ENCODE measurements at places on chromosomes 3 and 15.

DNA sequence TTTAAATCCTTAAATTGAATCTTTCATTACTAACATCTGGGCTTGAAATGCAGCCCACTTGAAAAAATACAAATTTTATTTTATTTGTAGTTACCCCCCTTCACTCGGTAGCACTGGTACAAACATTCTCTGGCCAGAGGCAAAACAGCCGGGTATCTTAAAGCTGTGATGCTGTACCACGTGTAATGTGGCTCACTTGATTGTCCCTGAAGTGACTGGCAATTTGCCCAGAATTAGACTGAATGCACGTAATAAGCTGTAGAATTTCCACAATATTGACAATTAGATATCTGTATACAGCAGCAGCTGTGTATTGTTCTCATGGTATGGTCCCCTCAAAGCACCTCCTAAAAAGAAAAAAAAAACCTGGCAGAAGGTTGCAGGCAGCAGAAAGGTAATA, 192.8 kb upstream of the TBC1D5 start:
- no peak for DNase-seq

- no peak for DNase-seq
These were observed 247.8 kb upstream of the MCTP2 start for GRCh38 chr15:93983526-93983925.

- DNase-seq = no peak
These were observed 125.0 kb downstream of the ZNF280D start for GRCh38 chr15:56608140-56608778.

GRCh38 chr3:68728343-68728742, 204.0 kb downstream of the TAFA4 start:
- no peak for DNase-seq

DNA sequence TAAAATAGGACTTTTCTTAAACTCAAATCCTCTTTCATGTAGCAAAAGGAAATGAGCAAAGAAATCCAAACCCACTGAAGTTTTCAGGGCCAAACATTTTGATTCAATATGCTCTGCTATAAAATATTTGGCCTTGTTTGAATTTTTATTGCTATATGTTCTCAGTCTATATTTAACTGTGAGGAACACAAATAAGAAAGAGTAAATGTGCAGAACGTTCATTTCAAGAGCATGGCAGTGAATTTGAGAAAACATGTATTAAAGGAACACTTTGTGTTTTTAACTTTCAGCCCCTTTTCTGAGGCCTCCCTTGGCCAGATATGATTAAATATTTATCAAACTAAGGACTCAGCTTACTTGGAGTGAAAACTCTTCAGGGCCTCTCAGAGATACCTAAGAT, 124.7 kb upstream of the CCNL1 start:
- DNase-seq = no peak

DNA sequence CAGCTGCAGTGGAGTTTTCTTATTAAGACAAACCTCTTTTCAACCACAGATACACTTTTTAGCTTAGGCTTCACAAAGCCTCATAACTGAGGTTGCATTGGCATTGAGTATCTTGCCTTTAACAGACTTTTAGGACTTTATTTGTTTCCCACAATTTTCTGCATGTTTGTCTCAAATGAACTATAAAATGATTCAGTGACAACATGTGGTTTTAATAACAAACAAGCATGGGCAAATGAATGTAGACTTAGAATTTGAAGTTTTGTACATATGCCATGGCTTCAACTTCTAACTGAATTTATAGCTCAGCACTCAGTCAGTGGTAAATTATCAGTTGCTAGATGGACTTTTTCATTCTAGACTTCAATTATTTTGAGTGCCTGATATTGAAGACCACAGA, 101.6 kb downstream of the SLC25A26 start:
- DNase-seq = no peak

- DNase-seq = peak; percentile 90
These were observed 10.0 kb downstream of the RPLP1 start for GRCh38 chr15:69462493-69463181.

GRCh38 chr15:85000937-85001336, 19.3 kb downstream of the PDE8A start:
- no peak for DNase-seq

DNA sequence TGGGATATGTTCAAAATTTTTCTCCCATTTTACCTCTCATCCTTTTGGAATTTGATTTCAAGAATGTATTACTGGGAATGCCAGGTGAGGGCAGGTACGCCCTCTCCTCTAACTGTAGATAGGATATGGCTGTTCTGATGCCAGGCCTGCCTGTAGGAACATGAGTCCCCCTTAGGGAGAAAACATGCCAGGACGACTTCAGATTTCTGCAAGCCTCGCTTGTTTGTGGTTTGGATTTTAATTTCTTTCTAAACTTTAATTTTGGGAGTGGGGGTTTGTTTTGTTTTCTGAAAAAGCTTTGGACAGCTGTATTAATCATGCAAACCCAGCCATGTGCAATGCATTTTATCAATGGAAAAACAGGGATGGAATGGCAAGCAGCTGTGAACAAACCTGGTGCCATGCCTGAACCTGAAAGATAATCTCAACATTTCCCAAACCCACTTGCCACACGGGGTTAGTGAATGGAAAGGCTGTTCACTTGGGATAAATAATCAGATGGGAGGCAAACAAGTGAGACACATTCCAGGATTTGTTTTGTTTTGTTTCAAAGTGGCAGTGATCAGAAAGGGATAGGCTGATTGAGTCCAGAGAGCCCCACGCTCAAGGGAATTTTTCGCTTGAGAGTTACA, 207.6 kb downstream of the GAP43 start:
- no peak for DNase-seq

GRCh38 chr15:51621936-51622603, 501 bp downstream of the DMXL2 start:
- DNase-seq = no peak

- no peak for DNase-seq
These were observed 49.1 kb upstream of the RAB6B start for GRCh38 chr3:133944641-133945380.

DNA sequence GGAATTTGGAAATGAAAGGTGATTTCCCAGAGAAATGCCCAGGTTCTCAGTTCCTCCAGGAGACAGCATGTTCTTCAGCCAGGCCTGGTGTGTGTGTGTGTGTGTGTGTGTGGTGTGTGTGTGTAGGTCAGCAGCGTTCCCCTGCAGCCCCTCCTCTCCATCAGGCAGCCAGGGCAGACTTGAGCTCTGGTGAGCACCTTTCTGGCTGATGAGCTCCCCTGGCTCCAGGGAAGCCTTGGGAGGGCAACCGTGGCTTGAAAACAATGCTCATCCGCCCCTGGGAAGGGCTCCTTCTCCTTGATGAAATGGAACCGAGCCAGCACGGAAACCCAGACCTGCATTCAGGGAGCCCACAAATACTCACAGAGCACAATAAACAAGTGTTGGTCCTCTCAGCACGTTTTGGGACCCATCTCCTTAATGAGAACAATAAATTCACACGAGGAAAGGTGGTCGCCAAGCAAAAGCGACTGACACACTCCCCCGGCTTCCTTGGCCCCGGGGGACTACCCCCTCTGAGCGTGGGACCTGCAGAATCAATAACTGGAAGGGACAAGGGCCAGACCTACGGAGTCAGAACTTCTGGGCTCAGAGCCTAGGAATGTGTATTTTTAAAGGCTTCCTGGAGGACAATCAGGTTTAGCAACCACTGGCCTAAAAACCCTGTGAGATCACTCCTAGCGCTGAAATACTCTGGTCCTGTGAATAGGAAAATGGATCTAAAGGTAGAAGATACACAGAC, 38.6 kb upstream of the HES1 start:
- DNase-seq = no peak

DNA sequence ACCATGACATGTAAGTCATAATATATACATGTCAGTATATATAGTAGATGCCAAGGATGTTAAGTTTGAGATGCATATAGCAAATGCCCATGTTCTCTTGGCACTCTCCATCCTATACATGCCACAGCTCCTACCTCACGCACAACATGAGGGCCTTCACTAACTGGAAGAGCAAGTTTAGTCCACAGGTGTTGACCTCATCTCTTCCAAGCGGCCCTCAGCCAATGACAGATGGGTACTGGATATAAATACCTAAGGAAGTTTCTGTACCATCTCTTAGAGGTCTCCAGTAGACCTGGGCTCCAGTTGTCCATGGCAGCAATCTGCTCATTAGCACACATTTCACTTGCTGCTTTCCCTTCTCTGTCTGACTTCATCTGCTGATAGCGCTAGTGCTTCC, 43.3 kb upstream of the CMC1 start:
- no peak for DNase-seq

- no peak for DNase-seq
These were observed 62.3 kb downstream of the EPHB1 start for GRCh38 chr3:134857356-134857755.

GRCh38 chr3:129705274-129705673, 98.8 kb upstream of the PLXND1 start:
- no peak for DNase-seq

GRCh38 chr3:120557115-120557514, 39.0 kb upstream of the NDUFB4 start:
- DNase-seq = no peak

DNA sequence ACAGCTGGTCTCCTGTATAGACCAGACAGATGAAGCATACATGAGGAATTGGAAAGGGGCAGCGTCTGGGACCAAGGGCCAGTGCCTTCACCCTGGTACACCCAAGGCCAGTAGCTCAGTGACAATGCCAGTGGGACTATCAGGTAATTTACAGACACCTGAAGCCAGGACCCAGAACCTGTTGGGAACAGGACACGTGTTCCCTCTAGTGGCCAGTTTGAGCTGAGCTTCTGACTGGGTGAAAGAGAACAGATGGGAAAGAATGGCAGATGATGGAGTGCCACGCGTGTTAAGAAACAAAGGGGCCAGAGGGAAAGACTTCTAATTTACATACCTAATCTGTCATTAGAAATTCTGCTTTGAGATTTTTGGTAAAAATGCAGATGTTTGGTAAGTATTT, 5.1 kb upstream of the SLC25A38 start:
- no peak for DNase-seq

DNA sequence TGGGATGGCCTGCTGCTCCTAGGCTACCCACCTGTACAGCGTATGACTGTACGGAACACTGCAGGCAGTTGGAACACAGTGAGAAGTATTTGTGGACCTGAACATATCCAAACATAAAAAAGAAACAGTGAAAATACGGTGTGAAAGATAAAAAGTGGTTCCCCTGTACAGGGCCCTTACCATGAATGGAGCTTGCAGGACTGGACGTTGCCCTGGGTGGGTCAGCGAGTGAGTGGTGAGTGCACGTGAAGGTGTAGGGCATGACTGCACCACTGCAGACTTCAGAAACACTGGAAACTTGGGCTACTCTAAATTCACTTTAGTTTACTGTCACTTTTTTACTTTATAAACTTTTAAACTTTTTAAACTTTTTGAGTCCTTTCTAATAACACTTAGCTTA, 71.2 kb upstream of the SLC6A6 start:
- DNase-seq = no peak

DNA sequence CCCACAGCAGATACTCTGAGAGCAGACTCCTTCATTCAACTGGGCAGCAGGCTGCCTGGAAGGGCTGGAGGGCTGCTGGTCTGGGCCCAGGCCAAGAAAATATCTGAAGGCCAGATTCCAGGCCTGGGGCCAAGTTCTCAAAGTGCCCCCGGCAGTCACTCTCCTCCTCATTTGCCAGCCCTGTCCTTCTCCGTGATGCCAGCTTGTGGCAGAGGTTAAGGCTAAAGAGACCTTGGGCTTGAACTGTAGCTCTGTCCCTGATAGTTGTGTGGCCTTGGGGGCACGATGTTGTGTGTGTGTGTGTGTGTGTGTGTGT, 39.0 kb downstream of the FAM3D start:
- DNase-seq = no peak

DNA sequence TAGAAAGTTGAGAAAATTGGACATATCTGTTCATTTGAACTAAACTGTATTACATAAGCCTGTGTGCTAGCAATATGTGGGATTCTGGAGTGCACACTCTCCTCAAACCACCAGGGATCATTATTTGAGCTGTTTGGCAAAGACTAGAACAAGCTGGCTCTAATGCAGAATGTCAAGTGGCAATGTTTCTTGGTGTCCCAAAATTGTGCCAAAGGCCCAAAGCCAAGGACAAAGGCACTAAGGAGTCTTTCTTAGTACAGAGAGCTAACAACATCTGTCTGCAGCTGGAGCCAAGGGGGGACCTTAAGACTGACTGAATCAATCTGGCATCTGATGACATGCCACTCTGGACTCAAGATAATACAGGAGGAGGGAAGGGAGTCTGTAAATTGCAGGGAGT, 76.7 kb upstream of the STRIT1 start:
- DNase-seq = no peak

All from effector CD8-positive, alpha-beta T cell (primary cell).